ENCODE measurements at places on chromosomes 12 and 14. TPM values are rescaled to one million over a fixed set of nuclear protein-coding genes. Genes with fewer than 3 reads are reported as not detected.

- no peak for DNase-seq
Observed at GRCh38 chr12:46459861-46460545, 87.4 kb upstream of the SLC38A2 start.

DNA sequence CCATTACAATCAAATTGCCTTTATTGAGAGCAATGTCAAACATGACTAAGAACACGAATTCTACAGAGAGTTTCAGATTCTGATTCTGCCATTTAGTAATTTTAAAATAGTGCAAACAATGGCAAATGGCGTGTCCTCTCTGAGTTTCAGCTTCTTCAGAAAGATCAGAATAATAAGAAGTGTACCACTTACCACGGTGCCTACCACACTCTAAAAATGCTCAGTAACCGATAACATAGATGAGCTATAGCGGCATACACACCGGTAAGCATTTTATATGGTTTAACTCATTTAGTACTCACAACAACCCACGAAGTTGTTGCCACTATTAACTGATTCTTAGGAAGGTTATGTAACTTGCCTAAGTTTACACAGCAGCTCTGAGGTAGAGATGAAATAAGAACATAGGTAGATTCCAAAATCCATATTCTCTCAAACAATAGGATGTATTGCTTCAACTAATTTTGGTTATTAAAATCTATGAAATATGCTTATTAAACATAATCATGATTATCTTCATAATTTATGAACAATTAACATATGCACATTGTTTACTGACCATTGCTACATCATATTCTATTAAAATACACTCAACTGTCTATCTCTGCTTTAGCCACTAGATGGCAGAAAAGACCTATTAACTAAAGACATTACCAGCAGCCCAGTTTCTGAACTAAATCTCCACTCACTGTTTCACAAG, 38.3 kb downstream of the SLC6A15 start:
- DNase-seq = no peak

GRCh38 chr12:118866346-118866745, 115.0 kb upstream of the SRRM4 start:
- DNase-seq = no peak

- no peak for DNase-seq
Observed at GRCh38 chr14:105938055-105938863, 411.9 kb downstream of the TMEM121 start.

- DNase-seq = no peak
Observed at GRCh38 chr14:85602345-85602744, 72.4 kb downstream of the FLRT2 start.

GRCh38 chr14:90785876-90786450, 30.3 kb downstream of the TTC7B start:
- no peak for DNase-seq

DNA sequence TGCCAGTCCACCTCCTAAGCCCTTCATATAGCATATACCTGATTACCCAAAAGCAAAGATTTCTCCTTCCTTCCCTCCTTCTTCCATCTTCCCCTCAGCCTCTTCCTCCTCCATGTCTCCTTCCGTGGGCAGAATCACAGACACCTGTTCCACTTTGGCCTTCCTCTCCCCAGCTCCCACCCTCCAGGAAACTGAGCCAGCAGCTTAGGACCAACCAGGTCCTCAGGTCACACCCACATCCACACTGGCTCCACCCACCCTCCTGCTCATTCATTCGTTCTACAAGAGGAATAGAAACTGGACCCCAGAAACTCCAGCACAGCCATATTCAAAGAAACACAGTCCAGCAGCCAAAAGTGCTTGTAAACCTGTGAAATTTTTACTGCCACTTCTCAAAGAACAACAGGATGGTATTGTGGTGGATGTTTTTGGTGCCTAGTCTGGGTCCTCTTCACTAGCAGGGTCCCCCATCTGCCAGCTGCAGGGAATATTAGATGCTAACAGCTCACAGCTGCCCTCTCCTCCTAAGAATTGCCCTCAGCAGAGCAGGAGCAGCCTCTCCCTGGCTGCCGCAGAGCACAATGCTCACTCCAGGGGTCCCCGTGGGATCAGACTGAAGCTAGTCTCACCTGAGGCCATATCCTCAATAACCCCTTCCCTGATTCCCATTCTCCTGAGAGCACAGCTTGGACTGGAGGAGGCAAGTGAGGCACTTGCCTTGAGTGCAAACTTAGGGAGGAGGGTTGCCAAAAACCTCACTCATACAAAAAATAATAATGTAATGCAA, 18.4 kb downstream of the CMKLR1 start:
- no peak for DNase-seq

GRCh38 chr12:126219139-126219538, 1153.9 kb downstream of the AACS start:
- no peak for DNase-seq

DNA sequence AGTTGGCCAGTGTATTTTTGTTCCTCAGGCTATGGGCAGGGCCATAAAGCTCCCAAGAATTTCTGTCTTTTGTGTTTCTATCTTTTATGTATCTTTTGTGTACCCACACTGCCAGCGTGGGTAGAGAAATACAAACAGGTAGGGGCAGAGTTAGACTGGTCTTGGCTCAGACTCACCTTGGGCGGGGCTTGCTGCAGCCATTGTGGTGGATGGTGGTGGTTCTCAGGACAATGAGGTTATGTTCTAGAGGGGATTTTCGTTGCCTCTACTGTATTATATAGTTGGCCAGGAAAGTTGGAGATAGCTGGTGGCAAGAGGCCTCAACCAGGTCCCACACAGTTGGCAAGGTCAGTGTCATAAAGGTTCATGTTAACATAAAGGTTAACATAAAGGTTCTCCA, 977.5 kb upstream of the LRFN5 start:
- DNase-seq = no peak

DNA sequence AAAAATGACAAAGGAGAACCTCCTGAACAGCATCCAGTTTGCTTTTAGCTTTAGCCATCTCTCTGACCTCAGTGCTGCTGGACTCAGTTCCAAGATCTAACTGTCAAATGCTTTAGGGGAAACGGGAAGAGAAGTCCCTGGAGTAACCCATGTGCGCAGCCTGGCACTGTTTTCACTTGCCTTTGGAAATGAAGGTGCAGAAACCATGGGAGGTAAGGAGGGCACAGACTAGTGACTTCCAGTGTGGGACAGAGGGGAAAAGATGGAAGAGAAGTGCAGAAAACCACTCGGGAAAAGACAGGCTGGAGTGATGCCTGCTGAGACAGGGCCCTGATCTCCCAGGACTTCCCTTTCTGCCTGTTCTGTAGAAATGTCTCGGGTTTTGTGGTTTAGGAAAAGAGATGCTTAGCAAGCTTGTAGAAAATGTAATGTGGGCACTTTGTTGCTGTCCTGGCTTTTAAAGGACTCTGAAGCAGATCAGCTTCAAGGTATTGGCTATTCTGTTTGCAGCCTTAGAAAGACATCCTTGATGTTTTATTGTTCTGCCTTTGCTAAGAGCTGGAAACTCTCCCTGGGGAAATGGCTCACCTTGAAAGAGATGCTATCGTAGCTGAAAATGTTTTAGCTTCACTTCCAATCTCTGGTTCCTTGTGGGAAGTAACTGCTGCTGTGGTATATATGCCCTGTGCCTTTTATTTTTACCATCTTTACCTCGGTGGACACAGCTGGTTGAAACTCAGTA, 124.6 kb upstream of the HIF1A start:
- DNase-seq = peak; percentile 8

FERMT2 gene
- 0.78 TPM for total RNA-seq

ERO1A gene
- total RNA-seq = 146 TPM

Measured in natural killer cell treated with Interleukin-12 subunit alpha and Interleukin-12 subunit beta and Interleukin-15 and Interleukin-18, amount 100 ng/mL, for 72 hours (primary cell).